ENCODE measurements at places on chromosomes 1 and 21.

GRCh38 chr1:31902510-31902860 is 35.7 kb downstream of the PTP4A2 start:
- DNase-seq: no peak

DNA sequence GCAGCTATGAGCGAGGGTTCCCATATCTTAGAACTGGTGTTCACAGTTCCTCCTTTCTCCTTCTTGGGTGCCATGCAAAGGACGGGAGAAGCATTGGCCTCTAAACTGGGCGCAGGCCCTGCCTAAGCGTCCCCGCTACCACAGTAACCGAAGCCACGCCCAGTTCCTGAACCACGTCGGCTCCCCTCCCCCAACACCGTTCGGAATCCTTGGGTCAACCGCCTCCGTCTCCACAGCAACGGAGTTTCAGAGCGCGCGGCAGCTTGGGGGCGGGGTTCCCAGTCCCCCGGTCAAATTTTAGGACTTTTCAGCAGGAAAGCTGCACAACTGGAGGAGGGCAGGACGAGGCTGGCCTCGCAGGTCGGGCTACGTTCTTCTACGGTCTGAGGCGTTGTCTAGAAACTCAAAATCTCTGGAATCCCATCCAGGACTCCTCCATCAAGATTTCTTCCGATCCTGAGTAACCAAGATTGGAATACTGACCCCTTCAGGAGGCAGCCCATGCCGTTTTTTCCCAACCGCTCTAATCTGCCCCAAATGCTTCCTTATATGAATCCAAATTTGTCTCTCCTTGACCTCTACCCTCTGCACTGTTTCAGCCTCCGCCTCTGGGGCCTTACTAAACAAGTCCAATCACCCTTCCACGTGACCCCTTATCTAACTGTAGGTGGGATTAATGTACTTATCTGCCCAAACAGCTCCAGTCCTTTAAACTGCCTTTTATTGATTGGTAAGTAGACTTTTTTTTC is at the start of gene SPAG17:
Gene SPAG17 (minus strand): TSS at position 145 of the 749 bp plus-strand sequence. CDS start 71 bp downstream, at position 74.
- DNase-seq: no peak

- no peak for DNase-seq
These were observed 7.5 kb downstream of the ST6GALNAC3 start for GRCh38 chr1:76082062-76082461.

GRCh38 chr1:45752014-45752413 is 1.6 kb upstream of the IPP start:
- no peak for DNase-seq

- DNase-seq: no peak
These were observed 118.7 kb upstream of the BARHL2 start for GRCh38 chr1:90835661-90836344.

DNA sequence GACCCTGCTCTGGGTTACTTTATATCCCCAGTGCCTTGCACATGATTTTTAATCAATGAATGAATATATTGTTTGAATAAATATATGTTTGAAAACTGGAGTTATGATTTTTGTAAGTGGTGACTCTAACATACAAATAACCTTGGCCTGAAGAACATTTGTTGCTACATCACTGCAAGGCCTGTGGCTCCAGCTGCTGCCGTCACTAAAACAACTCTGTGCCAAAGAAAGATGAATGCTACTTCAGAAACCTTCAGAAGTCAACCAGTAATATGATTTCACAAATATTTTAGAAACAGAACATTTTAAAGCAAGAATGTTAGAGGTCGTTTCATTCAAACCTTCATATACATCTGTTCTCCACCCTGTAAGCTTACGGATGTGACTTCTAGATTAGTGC is 60.6 kb upstream of the SEC16B start:
- DNase-seq: no peak

GRCh38 chr21:41726970-41727783 is 39.7 kb downstream of the RIPK4 start:
- no peak for DNase-seq

- DNase-seq: no peak
These were observed 34.4 kb downstream of the PHC2 start for GRCh38 chr1:33396188-33397124.

- DNase-seq: no peak
These were observed 60.8 kb upstream of the KRTAP11-1 start for GRCh38 chr21:30942192-30942591.

GRCh38 chr1:6939363-6939762 is 154.1 kb downstream of the CAMTA1 start:
- no peak for DNase-seq

DNA sequence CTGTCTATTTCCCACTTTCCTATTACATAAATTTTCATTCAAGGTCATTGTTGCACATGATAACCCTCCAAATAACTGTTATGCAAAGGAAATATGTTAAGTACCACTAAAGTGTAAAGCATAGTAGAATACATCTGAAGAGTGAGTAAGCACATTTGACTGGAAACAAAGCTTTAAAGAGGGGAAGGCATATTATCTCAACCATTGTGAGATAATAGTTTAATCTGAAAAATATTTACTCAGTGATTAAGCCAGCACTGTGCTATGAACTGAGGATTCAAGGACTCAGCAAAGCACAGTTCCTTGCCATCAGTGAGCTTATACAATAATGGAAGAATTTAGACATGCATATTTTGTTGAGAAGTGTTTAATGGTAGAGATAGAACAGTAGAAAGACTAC is 127.4 kb downstream of the HMCN1 start:
- no peak for DNase-seq

DNA sequence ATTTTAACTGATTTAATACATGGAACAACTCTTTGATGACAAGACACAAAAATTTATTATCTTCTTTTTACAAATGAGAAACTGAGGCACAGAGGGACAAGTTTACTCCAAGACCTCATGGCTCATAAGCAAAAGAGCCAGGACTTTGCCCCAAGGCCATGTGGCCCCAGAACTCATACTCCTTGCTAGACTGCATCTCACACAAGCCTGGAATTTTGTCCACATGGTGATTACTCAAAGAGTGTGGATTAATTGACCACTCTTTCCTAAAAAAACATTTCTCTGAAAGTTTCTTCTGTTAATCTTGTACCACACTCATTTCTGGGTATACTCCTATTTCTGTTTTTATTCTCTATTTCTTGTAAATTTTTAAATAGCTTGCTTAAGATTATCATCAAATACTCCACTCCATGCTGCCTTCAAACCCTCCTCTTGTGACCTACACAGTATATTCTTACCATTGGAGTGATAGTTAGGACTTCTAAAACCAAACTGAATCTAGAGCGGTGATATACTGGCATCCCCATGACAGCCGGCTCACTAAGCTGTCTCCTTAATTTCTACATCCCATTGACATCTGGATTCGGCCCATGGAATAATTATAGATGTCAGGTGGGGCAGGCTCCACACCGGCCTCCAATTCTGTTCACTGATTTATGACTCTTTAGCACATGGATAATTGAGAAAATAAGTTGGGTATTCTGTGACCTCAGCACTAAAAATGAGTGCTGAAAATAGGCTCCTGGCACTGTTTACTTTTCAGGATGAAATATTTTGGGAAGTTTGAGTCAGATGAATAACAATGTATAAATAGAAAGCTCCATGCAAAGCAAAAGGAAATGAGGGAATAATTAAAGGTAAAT is 16.1 kb downstream of the RGS4 start:
- no peak for DNase-seq

DNA sequence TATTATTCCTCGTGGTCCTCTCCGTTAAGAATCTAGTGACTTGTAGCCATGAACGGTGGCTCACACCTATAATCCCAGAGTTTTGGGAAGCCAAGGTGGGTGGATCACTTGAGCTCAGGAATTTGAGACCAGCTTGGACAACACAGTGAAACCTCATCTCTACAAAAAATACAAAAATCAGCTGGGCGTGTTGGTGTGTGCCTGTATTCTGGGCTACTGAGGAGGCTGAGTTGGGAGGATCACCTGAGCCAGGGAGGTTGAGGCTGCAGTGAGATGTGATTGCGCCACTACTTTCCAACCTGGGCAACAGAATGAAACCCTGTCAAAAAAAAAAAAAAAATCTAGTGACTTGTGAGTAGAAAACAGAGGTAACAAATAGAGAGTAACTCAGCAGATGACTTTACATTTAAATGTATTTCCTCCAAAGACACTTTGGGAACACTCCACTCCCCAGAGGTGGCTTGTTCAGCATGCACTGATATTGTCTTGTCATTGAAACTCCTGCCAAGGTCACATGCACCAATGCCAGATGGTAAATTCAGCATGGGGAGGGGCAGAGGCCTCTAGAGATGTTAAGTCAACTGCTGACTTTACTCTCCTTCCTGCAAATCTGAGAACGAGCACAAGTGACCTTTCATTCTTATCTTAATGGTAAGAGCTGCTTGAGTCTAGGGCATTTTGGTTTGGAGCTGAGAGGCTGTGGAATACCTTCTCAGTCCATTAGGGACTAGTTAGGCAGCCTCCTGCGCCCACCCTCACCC is 24.9 kb downstream of the CCDC185 start:
- DNase-seq: no peak
